ENCODE measurements at places on chromosomes 3 and 15.

GRCh38 chr15:75016431-75016830 is 7.0 kb upstream of the PPCDC start:
- DNase-seq = no peak

GRCh38 chr15:57589754-57590153 is 1.9 kb upstream of the MYZAP start:
- DNase-seq = no peak

DNA sequence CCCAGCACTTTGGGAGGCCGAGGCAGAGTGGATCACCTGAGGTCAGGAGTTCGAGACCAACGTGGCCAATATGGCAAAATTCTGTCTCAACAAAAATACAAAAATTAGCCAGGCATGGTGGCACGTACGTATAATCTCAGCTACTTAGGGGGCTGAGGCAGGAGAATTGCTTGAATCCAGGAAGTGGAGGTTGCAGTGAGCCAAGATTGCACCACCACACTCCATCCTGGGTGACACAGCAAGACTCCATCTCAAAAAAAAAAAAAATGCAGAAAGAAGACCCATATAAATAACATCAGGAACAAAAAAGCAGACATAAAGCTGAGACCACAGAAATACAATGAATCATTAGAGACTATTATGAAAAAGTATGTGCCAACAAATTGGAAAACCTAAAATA is 235.2 kb upstream of the VEPH1 start:
- DNase-seq = no peak

GRCh38 chr15:42155546-42156242 is 742 bp downstream of the PLA2G4F start:
- DNase-seq = no peak

- DNase-seq = no peak
Measured at GRCh38 chr15:82093774-82094211, 48.0 kb upstream of the MEX3B start.

GRCh38 chr3:141275973-141276372 is 44.3 kb downstream of the PXYLP1 start:
- DNase-seq = no peak

DNA sequence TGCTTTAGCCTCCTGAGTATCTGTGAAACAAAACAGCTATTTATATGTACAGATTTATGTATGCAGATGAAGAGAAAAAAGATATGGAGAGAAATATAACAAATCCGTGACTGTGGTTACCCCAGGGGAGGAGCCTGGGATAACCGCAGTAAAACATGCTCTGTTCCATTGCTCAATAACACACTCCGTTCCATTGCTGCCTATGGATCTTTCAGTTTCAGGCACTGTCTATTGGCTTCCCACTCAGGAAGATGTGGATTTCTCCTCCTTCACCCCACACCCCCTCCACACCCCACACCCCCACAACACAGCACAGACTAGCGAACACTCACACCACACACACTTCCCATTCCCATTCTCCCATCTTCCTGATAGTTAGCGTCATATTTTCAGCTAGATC is 47.9 kb downstream of the CDCP1 start:
- DNase-seq = no peak

DNA sequence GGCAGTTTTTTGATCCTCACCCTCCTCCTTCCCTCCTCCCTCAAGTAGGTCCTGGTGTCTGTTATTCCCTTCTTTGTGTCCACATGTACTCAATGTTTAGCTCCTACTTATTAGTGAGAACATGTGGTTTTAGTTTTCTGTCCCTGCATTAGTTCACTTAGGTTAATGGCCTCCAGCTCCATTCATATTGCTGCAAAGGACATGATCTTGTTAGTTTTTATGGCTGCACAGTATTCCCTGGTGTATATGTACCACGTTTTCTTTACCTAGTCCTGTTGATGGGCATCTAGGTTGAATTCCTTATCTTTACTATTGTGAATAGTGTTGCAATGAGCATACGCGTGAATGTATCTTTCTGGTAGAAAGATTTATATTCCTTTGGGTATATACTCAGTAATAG is 61.7 kb upstream of the FGF7 start:
- DNase-seq = no peak

DNA sequence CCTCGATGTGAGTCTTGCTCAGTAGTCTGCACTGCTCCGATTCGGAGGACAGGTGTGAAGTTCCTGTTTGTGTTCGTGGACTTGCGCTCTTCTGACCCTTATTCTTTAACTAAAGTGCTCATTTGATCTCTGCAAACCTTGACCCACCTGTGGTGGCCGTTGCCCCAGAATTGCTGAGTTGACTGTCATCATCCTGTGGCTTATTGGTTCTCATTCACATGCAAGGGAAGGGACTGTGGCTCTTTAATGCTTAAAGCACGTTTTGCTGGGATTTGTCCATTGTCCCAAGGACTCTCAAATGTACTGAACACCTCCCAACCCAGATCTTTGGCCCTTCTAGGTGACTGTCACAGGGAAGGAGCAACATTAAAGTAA is 13.4 kb downstream of the SYNM start:
- no peak for DNase-seq

DNA sequence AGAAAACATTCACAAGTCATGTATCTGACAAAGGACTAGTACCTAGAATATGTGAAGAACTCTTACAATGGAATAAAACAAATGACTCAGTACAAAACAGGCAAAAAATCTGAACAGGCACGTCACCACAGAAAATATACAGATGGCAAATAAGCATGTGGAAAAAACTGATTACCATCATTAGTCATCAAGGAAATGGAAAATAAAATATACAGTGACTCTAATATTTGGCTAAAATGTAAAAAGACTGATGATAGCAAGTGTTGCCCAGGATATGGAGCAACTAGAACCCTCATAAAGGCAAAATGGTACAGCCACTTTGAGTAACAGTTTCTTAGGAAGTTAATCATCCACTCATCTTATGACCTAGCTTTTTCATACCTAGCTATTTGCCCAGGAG is 95.8 kb upstream of the ABHD17C start:
- DNase-seq = no peak

DNA sequence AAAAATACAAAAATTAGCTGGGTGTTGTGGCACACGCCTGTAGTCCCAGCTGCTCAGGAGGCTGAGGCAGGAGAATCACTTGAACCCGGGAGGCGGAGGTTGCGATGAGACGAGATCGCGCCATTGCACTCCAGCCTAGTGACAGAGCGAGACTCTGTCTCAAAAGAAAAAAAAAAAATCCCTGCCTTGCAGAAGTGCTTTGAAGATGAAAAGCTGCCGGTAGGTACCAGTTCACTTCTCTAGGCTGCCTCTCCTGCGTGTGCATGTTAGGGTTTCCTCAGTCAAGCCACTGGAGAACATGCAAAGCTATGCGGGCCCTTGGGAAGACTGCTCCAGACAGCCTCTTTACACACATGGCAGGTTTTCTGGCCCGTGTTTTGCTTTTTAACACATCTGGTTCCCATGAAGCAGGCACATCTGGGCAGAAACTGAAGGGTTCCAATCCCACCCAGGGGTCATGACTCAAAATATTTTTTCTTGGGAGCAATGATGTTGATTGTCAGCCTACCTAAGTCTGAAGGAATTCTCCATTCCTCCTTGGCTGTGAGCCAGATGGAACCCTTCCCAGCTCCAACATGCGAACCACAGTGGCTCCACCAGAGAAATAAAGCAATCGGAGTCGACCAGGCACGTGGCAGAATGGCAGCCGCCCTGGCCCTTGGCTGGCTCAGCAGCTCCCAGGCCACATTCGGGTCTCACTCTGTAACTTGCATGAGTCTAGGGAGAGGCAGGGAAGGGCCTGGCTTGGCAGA is 29.6 kb downstream of the MGLL start:
- DNase-seq = no peak

DNA sequence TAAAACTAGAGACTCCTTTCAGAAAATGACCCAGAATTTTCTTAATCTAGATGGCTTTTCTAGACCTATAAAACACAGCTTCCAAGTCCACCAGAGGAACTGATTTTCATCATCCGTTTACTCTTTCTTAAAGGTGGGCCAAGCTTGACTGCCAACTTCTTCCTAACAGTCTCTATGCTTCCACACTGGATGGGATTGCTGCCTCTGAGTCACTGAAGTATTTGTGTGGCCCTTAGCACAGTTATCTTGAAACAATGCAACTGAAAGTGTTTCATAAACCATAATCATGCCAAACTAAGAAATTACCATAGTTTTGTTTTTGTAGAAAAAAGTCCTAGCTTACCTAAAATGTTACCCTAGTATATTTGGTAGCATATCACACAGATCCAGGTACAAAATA is 985.7 kb downstream of the TUSC7 start:
- no peak for DNase-seq

GRCh38 chr3:10389339-10389738 is 68.4 kb upstream of the SEC13 start:
- no peak for DNase-seq

DNA sequence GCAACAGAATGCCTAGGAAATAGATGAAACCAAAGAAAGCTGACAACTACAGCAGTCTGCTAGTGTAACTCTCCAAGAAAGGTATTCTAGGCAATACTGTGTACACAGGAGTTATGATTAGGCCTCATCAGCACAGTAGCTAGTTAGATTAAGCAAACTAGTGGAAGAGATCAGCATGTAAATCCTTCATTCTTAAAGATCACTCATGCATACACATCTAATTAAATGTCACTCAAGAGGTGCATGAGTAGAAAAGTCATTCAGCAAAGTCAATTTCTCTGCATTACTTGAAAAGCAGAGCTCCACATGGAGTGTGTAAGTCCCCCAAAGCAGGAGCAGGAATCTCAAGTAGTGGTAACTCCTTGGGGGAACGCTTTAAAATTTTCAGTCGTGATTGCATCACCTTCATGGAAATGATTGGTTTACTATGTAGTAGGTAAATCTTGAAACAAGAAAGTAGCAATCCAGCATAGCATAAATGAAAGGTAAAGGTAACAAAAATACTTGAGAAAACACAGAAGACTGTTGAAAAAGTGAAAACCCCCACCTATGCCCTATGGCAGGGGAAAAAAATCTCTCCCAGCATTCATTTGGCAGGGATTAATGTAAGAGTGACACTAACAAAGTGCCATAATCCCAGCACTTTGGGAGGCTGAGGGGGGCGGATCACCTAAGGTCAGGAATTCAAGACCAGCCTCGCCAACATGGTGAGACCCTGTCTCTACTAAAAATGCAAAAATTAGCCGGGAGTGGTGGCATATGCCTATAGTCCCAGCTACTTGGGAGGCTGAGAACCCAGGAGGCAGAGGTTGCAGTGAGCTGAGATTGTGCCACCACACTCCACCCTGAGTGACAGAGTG is 29.4 kb upstream of the PPIB start:
- DNase-seq = no peak

GRCh38 chr3:135141160-135141559 is 346.1 kb downstream of the EPHB1 start:
- DNase-seq = no peak

GRCh38 chr3:33915796-33916546 is 117.5 kb downstream of the PDCD6IP start:
- no peak for DNase-seq

All from esophagus squamous epithelium (tissue), 5 donors.